ENCODE measurements at places on chromosomes 12 and 14.

DNA sequence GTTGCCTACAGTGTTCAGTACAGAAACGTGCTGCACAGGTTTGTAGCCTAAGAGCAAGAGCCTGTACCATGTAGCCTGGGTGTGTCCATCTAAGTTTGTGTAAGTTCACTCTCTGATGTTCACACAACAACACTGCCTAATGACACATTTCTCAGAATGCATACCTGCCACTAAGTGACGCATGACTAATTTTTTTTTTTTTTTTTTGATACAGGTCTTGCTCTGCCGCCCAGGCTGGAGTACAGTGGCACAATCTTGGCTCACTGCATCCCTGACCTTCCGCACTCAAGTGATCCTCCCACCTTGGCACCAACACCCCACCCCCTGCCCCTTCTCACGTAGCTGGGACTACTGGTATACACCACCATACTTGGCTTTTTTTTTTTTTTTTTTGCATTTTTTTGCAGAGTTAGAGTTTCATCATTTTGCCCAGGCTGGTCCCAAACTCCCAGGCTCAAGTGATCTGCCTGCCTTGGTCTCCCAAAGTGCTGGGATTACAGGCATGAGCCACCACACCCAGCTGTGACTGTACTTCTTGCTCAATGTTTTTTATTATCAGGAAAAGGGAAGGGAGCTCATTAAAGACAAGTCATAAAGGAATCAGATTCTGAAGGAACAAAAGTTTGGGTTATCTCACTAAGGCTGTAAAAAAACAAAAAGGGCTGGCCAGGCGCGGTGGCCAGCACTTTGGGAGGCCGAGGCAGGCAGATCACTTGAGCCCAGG is 10.0 kb upstream of the CDC42BPB start:
- DNase-seq = no peak

- DNase-seq = no peak
These were observed 271.4 kb downstream of the SSPN start for GRCh38 chr12:26466726-26467125.

DNA sequence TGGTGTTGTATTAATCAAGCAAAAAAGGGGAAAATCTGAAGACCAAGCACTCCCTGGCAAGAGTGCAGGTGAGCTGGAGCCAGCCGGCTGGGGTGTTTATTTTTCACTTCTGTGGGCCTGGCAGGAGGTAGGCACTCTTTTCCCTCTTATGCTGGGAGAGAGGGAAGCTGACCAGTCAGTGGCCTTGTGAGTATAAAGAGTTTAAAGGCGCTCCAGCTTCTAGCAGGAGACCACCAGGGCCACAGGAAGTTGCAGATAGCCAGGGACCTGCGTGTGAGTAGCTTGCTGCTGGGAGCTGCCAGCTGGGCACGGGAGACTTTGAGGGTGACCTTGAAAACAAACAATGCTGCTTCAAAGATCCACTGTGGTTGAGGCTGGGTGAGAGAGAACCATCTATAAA is 217.4 kb upstream of the PWP1 start:
- no peak for DNase-seq

- DNase-seq = no peak
These were observed 78.3 kb upstream of the ANO4 start for GRCh38 chr12:100715976-100716944.

- DNase-seq = no peak
These were observed 10.9 kb upstream of the IL26 start for GRCh38 chr12:68236421-68237059.

DNA sequence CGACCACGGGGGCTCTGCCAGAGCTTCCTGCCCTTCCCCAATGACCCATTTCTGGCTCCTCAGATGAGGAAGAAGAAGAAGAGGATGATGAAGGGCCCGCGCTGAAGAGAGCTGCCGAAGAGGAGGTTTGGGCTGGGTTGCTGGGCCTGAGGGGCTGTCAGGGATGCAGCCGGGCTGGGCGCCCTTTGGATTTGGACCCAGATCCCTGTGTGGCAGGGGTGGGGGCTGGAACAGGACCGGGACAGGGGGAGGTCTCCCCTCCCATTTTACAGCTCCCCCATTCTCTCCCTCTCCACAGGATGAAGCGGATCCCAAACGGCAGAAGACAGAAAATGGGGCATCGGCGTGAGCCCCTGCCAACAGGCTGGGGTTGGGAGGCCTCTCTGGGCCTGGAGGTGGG is 2.2 kb upstream of the LAG3 start:
- DNase-seq = no peak

- no peak for DNase-seq
These were observed 281.6 kb upstream of the NPAS3 start for GRCh38 chr14:32657081-32657480.

GRCh38 chr12:65539023-65539422 is 260.5 kb downstream of the MSRB3 start:
- no peak for DNase-seq

DNA sequence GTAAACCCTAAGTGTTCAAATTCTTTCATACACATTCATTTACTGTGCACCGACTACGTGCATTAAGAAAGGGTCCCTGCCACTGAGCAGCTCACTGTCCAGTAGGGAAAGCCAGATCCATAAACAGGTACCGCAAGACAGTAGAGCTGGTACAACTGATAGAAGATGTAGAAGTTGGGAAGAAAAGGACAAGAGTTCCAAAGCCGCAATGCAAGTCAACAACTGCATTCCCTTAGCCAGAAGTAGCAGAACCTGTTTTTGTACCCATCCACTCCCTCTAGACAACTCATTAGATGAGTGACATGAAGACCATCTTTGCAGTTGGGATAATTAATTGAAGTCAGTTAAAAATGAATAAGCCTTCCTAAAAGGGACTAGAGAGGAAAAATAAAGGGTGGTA is 1.3 kb downstream of the SENP1 start:
- DNase-seq = no peak

- DNase-seq = no peak
These were observed 69.8 kb downstream of the IFT43 start for GRCh38 chr14:76055330-76055729.

DNA sequence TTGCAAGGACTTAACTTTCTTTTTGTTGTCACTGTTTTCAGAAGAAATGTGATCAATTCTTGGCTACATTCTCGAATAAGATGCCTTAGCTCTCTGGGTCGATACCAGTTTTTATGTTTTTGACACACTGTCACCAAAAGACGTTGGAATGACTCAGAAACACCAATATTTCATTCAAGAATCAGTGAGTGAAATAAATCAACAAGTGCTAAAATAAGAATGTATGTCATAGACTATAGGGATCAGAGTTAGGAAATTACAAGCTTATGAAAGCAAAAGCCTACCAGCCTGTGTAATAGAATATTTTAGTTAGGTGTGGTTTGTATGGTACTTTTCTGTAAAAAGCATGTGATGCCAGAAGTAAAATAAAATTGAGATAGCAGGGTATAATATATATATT is 17.8 kb downstream of the PPHLN1 start:
- no peak for DNase-seq

- DNase-seq = no peak
These were observed 18.9 kb downstream of the ZCCHC8 start for GRCh38 chr12:122481861-122482260.

- DNase-seq = no peak
These were observed 13.1 kb upstream of the TAC3 start for GRCh38 chr12:57029457-57029856.

- no peak for DNase-seq
These were observed 14.7 kb downstream of the RTL1 start for GRCh38 chr14:100888789-100889315.

GRCh38 chr14:99554757-99555531 is 49.1 kb downstream of the CCDC85C start:
- no peak for DNase-seq
